Stimulated activated memory B cell treated with anti-CD40 and anti-IgM and Interleukin-4, amounts not matched to agents 10 μg/mL and 1 μg/mL and 100 μg/mL, for 72 hours (primary cell): ENCODE measurements at places on chromosomes 7 and 10.

GRCh38 chr10:120601999-120602398 is 145.0 kb downstream of the PLPP4 start:
- no peak for ATAC-seq

DNA sequence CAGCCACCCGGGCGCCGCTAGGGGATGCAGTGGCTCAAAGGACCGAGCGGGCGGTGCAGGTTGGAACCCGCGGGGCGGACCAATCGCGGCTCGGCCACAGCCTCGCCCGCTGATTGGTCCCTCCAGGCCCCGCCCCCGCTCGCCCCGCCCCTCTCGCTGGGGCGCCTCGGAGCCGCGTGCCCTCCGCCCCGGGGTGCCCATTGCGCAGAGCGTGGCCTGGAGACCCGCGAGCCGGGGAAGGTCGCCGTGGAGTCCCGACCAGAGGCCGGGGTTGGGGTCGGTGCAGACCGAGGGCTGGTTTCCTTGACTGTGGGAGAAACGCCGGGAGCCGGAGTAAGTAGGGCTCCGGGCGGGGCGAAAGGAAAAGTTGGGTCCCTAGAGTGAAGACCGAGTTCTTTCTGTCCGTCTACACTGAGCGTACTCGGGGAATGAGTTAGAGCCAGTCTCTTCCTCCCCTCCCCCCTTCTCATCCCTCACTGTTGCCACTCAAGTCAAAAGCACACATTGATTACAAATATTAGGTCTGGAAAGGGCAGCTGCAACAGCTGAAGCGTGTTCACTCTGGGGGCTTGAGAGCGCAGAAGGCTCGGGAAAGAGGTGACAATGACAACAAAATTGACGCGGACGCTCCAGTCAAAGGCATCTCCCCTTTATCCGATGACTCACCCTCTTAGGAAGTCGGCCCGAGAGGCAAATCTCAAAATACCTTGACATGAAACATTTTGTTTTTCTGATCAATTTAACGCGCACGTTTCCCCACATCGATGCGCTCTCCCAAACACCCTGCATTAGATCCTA is 843 bp upstream of the GATA3 start:
- peak; percentile 53 for ATAC-seq

- ATAC-seq = no peak
These were observed 220.5 kb upstream of the MAGI2 start for GRCh38 chr7:79673969-79674368.

DNA sequence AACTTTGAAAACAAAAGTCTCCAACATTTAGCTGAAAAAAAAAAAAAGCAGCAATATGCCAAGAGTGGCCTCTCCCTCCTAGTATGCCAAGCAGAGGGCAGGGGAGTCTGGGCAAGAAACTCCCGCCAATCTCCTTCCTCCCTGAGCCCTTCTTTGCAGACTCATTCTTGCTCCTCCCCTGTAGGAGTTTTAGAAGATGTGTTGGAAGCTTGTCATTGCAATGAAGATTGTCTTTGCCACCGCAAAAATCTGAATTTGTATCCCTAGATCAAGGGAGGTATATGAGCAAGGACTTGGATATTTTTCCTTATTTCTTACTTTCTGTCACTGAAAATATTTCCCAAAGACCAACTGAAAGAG is 2.6 kb upstream of the TNS3 start:
- ATAC-seq = no peak

DNA sequence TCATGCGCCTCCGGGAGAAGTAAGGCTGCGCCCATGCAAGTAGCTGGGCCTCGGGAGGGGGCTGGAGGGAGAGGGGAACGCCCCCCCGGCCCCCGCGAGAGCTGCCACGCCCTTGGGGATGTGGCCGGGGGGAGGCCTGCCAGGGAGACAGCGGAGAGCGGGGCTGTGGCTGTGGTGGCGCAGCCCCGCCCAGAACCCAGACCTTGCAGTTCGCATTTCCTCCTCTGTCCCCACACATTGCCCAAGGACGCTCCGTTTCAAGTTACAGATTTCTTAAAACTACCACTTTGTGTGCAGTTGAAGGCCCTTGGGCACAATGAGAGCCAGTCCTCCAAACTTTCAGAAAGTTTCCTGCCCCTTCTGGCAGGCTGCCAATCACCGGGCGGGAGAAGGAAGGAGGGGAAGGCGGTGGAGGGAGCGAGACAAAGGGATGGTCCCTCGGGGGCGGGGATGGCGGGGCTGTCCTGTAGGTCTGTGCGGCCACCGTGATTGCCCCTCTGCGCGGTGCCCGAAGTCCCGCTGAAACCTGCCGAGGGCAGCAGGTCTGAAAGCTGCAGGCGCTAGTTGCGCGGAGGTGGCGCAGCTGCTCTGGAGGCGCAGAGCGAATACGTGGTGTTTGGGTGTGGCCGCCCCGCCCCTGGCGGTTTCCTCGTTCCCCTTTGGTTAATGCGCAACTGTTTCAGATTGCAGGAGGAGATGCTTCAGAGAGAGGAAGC is 2.1 kb downstream of the VIM start:
- peak; percentile 80 for ATAC-seq

DNA sequence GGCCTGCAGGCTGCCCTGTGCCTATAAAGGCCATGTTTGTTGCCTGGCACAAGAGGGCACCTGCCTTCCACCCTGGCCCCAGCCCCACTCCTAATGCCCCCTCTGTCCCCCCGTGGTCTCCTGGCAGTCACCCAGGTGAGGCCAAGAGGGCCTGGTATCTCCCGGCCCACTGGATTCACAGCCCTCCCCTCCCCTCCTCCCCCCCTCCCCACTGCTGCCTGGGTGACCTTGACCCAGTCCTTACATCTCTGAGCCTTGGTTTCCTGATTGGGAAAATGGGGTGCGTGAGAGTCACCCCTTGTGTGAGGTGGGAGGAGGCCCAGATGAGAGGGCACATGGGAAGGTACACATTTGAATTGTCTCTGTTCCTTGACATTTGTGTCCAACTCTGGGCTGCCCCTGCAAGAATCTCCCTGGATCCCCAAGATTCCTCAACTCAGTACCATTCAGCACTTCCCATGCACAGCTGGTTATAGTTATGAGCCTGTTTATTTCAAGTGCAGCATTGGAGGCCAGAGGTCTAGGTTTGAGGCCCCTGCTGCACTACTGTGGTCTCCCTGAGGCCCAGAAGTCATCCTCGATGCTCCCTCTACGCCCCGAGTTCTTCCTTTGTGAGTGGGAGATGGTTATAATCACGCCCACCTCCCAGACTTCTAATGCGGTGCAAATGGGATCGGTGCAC is 58.9 kb downstream of the TMEM270 start:
- ATAC-seq = peak; percentile 22

DNA sequence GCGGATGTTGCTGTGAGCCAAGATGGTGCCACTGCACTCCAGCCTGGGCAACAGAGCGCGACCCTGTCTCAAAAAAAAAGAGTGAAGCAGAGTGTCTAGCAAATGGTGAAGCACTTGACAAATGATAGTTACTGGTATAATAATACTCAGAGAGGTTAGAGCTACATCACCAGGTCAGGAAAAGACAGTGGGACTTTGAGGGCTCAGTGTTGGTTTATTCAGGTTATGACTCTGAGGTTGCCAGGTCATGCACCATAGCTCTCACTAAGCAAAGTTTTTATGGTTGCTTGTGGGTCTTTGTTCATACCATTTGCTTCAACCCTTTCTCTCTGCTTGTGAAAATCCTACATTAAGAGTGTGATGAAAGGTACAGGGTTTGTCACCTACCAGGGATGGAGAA is 13.6 kb downstream of the MRPS33 start:
- no peak for ATAC-seq

- ATAC-seq = no peak
These were observed 101.8 kb upstream of the FZD1 start for GRCh38 chr7:91162436-91162835.

DNA sequence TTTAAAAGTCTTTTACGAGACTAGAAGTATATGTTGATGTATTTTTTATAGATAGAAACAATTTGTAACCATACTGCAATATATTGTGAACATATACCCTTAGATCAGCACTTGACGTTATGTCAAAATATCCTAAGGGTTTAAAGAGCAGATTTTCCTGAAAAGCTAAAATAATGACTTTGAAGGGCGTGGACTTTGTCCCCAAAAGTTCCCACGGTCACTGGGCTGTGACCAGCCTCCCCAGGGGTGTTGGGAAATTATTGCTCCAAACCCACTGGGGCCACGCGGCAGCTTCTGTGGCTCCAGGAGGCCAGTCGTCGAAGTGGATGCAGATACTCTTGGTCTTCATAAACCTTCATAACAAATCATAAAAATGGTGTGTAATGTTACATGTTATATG is 29.9 kb downstream of the DNAJB6 start:
- no peak for ATAC-seq

DNA sequence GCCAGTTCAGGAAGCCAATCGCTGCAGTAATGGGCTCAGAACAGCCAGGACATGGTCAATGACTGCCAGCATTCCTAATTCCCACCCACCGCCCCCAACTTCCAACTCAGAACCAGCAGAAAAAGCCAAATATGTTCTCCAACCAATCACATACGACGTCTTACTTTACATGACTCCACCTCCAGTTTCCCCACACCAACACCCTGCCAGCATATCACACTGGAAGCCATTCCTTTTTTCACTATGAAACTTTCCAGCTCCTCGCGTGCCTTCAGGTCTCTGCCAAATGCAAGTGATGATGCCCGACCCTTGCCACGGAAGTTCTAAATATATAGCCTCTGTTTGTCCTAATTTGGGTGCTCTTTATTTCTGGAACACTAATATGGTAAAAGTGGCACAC is 12.5 kb downstream of the NPS start:
- no peak for ATAC-seq
